Right cardiac atrium (tissue), 5 donors: ENCODE measurements at places on chromosomes 13 and 19.

GRCh38 chr19:50534478-50534877 lies 20.8 kb upstream of the ASPDH start:
- no peak for DNase-seq

- no peak for DNase-seq
Observed at GRCh38 chr19:29364224-29364726, 151.3 kb upstream of the UQCRFS1 start.

GRCh38 chr13:101408154-101408553 lies 8.2 kb downstream of the NALCN start:
- DNase-seq: no peak

- DNase-seq: no peak
Observed at GRCh38 chr13:30376426-30377311, 45.6 kb upstream of the UBE2L5 start.

DNA sequence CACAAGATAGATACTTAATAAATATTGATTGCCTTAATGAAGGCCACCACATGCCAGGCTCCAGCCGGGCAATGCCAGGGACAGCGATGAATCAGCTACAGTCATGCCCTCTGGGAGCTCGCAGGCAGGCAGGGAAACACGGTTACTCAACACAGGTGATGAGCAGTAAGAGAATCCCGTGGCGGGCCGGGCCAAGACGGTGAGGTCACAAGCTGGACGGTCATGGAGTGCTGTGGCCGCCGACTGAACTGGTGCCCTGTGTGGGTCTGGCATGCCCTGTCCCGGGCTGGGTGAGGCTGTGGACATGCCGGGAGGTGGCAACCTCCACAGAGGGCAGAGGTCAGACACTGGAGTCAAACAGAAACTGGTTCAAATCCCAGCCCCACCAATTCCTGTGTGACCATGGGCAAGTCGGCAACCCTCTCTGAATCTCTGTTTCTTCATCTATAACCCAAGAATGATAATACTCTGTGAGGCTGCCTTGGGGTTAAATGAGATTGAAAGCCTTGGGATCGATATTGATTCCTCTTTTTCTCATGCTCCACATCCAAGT lies 13.2 kb upstream of the PAK4 start:
- DNase-seq: no peak

GRCh38 chr13:36818804-36819738 lies at the start of gene RFXAP:
Gene RFXAP (plus strand): TSS chr13:36819222. CDS start chr13:36819358, 136 bp downstream.
- peak; percentile 97 for DNase-seq

DNA sequence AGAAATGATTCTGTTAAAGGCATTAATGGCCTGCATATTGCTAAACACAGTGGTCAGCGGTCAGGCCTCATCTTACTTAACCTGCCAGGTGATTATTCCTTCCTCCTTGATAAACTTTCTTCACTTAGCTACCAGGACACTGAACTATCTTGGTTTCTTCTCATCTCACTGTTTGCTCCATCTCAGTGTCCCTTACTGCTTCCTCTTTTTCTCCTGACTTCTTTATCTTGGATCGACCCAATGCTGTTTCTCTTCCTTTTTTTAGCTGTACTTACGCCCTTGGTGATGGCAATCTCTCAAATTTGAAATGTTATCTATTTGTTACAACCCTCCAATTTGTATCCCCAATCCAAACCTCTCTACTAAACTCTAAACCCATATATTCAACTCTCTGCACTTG lies 7.8 kb upstream of the CLC start:
- DNase-seq: no peak

GRCh38 chr19:37511821-37512220 lies 5.1 kb downstream of the ZNF793 start:
- no peak for DNase-seq

- DNase-seq: no peak
Observed at GRCh38 chr19:37056776-37057175, 21.5 kb upstream of the ZNF420 start.

DNA sequence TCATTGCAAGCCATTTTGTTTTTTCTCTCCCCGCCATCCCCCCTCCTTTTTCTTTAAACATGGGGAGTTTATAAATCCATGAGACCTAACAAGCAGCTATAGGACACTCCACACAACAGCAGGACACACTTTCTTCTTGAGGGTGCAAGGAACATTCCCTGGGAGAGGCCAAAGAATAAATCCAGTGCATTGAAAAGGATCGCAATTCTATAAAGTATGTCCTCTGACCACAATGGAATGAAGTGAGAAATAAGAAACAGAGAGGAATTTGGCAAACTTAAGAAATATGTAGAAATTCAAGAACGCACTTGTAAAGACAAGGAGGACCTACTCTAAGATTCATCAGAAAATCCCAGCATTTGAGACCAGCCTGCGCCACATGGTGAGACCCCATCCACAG lies 11.9 kb downstream of the KLF2 start:
- DNase-seq: no peak

DNA sequence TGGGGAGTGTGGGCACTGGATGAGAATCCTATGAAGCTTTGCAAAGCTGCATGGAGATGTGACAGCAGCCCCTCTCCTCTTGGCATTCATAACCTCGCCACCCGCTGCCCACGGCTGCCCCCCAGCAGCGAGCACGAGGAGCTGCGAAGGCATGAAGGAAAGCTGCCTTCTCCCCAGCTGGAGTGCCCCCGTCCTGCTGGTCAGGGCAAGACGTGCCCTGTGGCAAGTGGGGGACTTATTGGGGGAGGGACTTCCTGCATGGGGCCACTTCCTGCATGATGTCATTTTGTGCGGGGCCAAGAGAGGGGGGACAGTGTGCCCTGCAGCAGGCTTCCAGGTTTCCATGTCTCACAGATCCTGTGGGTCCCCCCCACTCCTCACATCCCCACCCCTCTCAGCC lies 85.9 kb downstream of the TSHZ3 start:
- DNase-seq: peak; percentile 35

DNA sequence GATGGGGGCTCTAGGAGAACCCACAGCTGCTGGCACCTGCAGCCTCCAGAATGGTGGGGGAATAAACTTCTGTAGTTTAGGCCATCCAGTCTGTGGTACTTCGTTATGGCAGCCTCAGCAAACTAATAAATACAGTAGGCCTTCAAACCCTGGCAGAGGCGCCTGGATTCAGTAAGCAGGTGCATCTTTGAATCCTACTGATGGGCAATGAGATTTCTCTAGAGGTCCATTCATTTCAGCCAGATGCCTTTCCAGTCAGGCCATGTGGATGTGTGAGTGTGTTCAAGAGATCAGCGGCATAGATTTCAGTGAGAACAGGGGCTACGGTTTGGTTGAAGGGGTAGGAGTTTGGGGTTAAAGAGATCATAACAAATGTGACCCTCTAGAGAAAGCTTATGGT lies 183.5 kb upstream of the RNF113B start:
- no peak for DNase-seq

DNA sequence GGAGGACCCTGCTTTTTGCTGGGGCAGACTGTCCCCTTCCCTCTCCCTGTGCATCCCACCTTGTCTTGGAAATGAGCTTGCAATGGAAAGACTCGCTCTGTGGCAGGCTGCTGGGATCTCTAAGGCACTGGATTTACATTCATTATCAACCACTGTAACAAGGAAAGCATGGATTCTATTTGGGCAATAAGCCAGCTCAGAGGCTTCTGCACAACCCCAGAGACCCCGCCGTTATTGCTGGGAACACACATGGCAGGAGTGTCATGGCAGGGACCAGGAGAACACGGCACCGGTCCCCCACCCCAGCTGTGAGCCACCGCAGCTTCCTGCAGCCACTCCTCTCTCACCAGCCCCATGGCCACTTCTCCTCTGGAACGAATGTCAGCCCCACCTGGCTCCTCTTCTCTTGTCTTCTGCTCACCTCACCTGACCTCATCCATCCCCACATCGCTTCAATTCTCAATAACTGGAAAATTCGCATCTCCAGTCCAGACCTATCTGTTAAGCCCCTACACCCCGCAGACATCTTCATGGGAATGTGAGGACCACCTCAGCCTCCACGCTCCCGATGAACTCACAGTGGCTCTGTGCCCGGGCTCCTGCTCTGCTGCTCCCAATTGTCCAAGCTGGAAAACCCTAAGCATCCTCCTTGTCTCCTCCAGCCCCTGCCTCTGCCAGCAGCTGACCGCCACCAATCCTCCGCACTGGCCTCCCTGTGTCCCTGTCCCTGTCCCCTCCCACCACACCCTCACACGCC lies 181.5 kb downstream of the USP12 start:
- DNase-seq: no peak

- no peak for DNase-seq
Observed at GRCh38 chr19:29263305-29264135, 50.6 kb upstream of the UQCRFS1 start.

- no peak for DNase-seq
Observed at GRCh38 chr13:114203536-114203935, 24.5 kb downstream of the CFAP97D2 start.

DNA sequence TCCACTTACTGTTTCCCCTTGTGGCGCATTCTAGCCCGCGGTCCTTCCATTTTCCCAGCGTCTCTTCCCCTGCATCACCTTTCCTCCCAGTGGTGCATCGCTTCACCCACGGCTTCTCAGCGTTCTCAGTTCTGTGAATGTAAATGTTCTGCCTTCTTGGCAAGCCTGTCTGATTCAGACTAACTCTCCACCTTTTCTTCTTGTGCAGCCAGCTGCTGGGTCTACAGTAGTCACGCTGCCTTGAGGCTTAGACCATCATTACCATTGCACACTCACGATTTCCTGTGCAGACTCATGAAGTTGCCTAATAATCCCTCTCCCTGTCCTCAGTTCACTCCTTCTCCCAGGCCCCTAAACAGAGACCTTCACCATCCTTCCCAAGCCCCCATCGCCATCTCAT lies 75.0 kb downstream of the DHRS12 start:
- DNase-seq: no peak

GRCh38 chr13:29507356-29507755 lies 88.1 kb downstream of the SLC7A1 start:
- no peak for DNase-seq

- DNase-seq: no peak
Observed at GRCh38 chr13:73808318-73808717, 325.9 kb downstream of the KLF12 start.

DNA sequence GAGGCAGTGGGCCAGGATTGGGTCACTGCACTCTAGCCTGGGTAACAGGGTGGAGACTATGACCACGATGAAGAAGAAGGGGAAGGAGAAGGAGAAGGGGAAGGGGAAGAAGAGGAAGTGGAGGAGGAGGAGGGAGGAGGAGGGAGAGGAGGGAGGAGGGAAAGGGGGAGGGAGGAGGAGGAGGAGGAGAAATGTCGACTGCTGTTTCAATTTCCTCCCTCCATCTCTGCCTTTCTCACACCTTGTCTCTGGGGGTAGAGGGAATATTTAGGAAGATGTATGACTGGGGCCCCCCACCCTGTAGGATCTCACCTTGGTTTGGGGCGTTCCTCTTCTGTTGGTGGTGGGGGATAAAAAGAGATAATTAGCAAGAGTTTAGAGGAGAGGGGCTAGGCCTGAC lies 3.8 kb downstream of the TNNT1 start:
- DNase-seq: no peak

DNA sequence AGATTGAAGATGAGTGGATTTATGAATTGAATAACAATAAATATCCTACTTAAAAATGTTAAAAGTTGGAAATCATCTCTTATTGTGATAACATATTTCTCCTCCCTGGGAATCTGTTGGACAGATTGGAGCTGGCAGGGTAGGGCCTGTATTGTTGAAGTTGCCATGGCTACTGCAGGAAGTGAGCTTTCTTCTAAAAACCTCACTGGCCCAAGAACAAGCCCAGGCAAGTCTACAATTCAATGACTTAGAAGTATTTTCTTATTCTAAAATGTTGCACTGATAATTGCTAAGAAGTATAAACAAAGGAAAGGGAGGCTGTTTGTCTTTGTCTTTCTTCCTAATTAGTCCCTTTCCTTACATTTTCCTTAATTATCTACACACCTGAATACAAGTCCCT lies 112.1 kb downstream of the DLEU7 start:
- DNase-seq: no peak

GRCh38 chr19:56333506-56333905 lies 18.9 kb upstream of the ZSCAN5A start:
- no peak for DNase-seq

DNA sequence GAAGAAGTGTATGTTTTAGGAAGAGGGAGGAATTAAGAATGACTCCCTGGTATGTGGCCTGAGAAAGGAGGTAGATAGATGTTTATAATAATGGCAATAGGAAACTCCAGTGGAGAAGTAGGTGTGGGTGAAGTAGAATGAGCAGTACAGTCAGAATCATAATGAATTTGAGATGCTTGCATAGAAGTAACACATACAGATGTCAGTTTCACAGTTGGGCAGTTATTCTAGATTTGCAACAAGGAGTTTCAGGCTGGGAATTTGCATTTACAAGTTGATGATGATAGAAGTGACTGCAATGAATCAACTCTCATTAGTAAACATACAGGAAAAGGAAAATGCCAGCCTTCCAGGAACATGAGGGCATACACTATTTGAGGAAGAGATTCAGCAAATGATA lies 149.0 kb downstream of the SLITRK1 start:
- DNase-seq: no peak

GRCh38 chr13:37479916-37480315 lies 118.7 kb downstream of the POSTN start:
- no peak for DNase-seq

DNA sequence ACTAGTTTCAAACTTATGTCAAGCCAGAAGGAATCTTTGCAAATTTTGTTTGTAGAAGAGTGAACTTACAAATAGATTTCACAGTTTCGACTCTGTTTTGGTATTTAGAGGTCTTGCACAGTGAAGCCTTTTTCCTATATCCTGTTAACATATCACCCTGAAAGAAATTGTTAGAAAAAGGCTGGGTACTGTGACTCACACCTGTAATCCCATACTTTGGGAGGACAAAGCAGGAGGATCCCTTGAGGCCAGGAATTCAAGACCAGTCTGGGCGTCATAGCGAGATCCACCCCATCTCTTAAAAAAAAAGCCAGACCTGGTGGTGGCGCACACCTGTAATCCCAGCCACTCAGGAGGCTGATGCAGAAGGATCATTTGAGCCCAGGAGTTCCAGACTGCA lies 224.0 kb downstream of the GGACT start:
- DNase-seq: no peak

- no peak for DNase-seq
Observed at GRCh38 chr13:23447927-23448326, 14.4 kb upstream of the SACS start.

DNA sequence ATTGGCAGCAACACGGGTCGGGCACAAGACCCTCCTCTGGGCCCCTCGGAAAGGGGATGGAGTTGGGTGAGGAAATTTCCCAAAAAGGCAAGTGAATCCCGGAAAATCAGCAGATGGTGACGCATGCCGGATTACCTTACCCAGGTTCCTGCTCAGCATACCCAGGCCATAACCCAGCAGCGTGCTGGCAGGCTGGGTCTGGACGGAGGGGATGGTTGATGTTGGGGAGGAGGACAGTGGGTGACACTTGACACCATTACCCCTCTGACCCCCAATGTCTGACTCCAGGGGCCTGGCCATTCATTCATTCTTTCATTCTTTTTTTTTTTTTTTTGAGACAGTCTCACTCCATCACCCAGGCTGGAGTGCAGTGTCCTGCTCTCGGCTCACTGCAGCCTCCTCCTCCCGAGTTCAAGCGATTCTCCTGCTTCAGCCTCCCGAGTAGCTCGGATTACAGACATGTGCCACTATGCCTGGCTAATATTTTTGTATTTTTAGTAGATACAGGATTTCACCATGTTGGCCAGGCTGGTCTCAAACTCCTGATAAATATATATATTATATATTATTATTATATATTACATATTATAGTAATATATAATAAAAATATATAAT lies 799 bp downstream of the PVR start:
- no peak for DNase-seq

GRCh38 chr19:14517446-14517839 lies 754 bp downstream of the DNAJB1 start:
- no peak for DNase-seq

GRCh38 chr13:48043789-48044503 lies 6.4 kb downstream of the NUDT15 start:
- no peak for DNase-seq

GRCh38 chr13:31908696-31909411 lies 122.7 kb upstream of the FRY start:
- no peak for DNase-seq
